Right lung (tissue), 10 donors: ENCODE measurements at places on chromosomes 7 and 10.

GRCh38 chr7:123004931-123005330, 9.4 kb upstream of the TAS2R16 start:
- no peak for DNase-seq

DNA sequence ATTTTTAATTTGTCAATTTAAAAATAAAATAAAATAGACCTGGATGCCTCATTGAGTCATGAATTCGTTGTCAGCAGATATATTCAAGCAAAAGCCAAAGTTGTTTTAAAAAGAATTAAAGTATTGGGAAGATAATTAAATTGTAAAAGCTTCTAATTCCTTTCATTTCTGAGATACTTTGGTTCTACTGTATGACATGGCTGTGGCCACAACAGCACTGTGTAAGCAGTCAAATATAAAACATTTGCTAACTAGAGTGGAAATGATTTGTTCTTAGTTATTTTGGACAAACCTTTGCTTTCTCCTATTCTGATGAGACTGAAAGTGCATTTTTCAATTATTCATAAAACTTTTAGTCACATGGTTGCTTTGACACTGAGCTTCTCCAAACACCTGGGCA, 143.6 kb upstream of the FAM13C start:
- no peak for DNase-seq

- no peak for DNase-seq
These were observed 126.6 kb downstream of the TRRAP start for GRCh38 chr7:99004781-99005500.

DNA sequence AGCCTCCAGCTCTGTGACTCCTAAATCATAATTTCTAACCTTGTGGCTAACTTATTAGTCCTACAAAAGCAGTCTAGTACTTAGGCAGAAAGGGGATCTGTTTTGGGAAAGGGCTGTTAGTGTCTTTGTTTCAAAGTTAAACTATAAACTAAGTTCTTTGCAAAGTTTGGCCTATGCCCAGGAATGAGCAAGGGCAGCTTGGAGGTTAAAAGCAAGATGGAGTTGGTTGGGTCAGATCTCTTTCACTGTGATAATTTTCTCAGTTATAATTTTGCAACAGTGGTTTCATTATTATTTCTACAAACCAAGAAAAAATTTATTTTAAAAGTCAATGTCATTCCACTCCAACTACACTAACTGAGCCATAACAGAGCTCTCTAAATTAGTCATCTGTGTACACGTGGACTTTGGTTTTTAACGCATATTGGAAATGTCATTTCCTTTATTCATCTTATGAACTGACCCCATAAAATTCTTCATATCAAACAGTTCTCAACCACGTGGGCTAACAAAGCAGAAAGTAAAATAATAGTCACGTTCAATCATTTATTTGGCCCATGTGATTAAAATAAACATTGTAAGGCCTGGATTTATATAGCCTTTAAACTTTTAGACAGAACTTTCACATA, 143.2 kb upstream of the C7orf33 start:
- no peak for DNase-seq

DNA sequence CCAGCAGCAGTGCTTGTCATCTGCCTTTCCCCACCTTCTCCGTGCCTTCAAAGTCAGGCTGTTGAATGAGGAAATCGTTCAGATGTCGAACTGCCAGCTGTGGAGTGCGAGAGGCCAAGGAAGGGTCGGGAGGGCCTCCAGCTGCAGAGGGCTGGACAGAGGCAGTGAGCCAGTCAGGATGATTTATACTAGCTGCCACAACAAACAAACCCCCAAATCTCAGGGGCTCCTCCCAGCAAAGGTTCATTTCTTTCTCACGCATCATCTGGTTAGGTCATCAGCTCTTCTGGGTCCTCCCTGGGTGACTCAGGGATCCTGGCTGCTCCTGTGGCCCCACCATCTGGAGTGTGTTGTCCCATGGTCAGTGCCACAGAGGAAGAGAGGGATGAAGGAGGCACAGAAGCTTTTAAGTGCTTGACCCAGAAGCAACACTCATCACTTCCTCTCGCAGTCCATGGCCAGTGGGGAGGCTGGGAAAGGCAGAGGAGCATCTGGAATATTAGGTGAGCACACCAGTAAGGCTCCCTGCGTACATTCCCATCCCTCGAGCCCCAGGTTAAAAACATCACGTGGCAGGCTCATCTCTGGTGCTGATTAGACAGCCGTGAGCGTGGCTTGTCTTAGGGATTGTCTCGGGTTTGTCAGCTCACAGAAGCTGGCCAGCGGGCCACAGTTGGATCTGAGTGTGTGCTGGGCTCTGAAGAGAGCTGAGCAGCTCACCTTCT, 140.7 kb downstream of the RGS10 start:
- no peak for DNase-seq

DNA sequence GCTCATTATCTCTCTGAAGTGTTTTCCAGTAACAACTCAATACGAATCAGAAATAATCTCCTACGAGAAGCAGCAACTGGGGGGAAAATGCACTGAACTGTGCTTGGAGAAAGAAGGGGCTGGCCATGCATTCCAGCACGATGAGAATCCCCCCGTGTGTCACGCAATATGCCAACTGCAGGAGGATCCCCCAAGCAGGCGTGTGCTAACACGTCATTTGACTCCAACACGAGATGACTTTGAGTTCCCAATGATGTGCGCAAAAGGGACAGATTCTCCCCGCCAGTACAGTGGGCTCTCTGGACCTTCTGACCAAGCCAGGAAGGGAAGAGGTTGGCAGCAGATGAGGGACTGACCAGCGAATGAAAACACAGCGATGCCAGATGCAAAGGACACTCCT, 105.5 kb downstream of the KCNMA1 start:
- DNase-seq = no peak

- DNase-seq = no peak
These were observed 42.9 kb downstream of the CSGALNACT2 start for GRCh38 chr10:43181146-43181545.
